ENCODE measurements at places on chromosomes 13 and 19.
A peak's percentile ranks its signal among the peaks of the same experiment; 100 is the strongest.

DNA sequence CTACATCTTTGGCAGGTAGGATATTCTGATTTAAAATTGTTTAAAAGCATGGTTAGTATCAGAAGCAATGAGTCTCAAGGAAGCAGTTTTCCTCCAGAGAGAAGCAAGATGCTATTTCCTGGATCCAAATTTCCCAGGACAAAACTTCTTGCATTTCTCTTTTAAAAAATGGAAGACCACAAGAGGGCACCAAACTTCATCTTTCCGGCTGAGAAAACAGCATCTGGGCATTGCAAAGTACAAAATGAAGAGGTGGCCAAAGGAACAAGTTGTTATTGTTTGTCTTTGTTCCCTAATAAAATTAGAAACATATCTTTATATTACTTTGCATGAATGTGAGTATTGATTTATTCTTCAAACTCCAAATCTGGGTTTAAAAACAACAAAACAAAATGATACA, 60.0 kb upstream of the LRCH1 start:
- peak; percentile 81 for DNase-seq

DNA sequence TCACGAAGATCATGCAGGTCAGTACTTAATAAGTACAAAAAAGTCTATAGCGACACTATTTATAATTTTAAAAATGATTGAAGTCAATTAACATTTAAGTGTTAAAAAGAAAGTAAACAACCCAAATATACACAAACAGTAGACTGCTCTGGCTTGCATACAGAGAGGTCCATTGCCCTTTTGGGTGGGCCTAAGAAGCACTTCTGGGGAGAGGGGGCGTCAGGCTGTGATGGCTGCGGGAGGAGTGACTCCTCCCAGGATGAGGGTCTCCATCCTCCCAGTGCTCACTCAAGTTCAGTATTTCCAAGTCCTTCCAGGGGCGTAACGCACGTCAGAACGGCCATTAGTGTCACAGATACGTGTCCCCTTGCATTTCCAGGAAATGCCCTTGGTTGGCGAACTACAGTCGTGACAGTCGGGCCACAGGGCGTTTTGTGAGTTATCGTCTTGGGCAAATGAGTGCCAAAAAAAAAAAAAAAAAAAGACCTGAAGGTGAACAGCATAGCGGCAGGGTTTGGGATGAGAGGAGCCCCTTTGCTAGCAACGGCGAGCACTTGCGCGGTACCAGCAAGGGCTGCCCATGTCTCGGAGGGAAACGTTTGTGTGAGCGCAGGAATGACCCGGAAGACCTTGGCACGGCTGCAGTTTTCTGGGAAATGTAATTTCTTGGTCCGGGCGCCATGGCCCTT, at the start of gene SCGB2B2:
Gene SCGB2B2, minus strand, starts transcription at position 463 of the 689 bp plus-strand sequence. CDS start 82,596 bp downstream, outside the sequence.
- DNase-seq = peak; percentile 76

GRCh38 chr19:41959056-41960053, at the start of gene RABAC1:
RABAC1 (minus strand) TSS chr19:41959321; CDS start chr19:41959292, 29 bp downstream.
- DNase-seq = peak; percentile 94

- DNase-seq = no peak
Measured at GRCh38 chr19:30309176-30309575, 63.0 kb upstream of the ZNF536 start.

GRCh38 chr19:47741544-47742140, 3.7 kb upstream of the NOP53 start:
- DNase-seq = no peak
